Hepatocyte (in vitro differentiated cells): ENCODE measurements at places on chromosomes 6 and 20. TPM values are rescaled to one million over a fixed set of nuclear protein-coding genes. Genes with fewer than 3 reads are reported as not detected.

The TOX2 gene
- total RNA-seq, result 0.87 and 2.8 TPM in 2 replicates

The MUC21 gene
- not detected in 2 replicates for total RNA-seq

DNA sequence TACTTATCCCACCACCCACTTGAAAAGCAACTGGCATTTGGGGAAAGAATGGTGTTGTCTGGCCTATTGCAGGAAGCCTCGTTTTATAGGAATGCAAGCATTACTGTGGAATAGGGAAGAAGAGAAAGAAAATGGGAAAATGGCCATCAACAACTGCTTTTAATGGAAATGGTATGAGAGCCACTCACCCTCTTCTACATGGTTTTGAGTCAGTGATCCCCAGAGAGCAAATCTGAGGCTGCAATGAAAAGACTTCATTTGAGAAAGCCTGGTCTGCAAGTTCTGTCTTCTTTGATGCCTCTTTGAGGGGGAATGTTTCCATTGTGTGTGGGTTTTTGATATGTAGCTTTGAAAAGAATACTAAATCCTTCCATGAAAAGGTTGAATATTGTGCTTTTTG lies 172.3 kb upstream of the HDDC2 start:
- no peak for DNase-seq
- no peaks in the 10 kb centered on the region for H3K4me1 ChIP-seq
- no peaks in the 10 kb centered on the region for H3K36me3 ChIP-seq

The SLC22A16 gene
- not detected in 2 replicates for total RNA-seq
